ENCODE measurements at places on chromosomes 5 and 9.

DNA sequence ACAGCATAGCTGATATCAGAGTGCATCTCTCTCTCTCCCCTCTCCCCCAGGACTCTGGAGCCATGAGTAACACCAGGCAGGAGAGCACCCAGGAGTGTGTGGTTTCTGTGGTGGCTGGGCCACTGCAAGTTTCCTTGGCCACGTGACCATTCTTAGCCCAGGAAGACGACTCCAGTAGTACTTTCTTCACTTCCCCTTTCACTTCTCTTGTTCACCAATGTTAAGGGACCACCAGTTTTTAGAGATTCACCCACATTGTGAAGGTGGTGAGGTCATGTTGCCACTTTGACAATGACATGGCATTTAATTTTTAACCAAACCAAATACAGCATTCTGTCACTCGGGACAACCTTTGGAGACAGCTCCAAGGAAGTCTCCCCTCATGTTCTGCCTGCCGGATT is 17.9 kb upstream of the DAPK1 start:
- DNase-seq = no peak

- no peak for DNase-seq
Observed at GRCh38 chr9:89345476-89345875, 27.2 kb downstream of the SECISBP2 start.

DNA sequence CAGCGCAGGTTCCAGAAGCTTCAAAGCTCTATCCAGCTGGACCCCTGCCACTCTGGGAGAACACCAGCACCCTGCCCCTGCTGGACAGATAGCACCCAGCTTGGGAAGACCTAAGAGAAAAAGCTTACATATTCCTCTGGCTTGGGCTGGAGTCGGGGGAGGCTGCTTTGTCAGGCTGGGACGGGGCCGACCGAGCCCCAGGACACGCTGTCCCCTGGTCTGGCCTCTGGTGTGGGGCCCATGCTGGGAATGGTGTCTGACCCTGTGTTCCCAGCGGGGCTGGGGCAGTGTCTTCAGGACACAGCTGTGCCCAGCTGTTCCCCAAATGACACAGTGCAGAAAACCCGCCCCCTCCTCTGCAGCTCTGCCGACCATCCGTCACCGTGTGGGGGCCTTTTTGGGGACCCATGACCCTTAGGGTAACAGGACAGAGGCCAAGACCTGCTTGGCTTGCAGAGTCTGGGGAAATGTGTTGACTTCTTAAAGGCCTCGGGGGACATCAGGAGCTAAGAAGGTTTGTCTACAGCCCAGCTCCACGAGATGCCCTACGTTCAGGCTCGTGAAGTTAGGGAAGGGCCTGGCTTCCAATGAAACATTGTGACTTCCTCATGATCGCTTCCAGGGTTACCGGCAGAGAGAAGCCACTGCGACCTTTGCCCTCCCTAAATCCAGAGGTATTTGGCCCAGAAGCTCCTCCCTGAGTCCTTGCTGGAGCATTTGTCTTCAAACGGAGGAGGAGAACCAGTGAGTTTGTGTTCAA is 20.4 kb upstream of the SLC2A6 start:
- no peak for DNase-seq

GRCh38 chr9:73118898-73119554 is 32.6 kb upstream of the ANXA1 start:
- DNase-seq = no peak

DNA sequence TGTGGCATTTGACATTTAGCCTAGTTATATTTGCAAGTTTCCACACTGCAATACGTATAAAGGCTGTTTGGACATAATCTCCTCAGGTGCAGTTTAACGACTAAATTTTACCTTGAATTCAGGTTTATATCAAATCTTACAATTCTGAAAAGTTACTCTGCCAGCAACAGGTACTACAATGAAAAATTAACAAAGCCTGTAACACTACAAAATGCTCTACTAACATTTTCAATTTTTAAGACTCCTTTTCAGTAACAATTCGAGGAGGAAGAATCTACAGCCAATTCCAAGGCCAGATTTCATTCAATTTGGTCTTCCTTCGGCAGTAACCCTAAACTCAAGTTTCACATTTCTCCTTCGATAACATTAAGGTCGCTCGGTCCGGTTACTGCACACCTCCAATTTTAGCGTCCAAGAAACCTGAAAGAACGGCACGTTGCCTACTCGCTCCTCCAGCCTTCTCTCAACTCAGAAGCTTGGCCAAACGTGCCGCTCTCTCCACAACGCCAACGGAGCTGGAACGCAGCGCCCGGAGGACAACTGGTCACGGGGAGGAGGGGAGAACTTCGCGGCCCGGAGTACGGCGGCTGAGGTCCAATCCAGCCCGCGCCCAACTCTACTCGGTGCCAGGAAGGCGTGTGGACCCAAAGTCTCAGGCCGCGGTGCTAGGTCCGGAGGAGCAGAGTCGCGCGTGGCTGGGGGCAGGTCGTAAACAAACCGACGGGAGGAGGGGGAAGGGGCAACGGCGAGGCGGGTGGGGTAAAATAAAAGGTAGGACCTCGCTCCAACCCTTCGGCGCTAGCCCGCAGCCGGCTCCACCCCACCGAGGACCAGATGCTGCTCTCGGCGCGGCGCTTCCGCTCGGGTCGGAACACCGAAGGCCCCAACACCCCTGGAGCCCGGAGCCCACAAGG is 681 bp downstream of the FNIP1 start:
- DNase-seq = no peak

DNA sequence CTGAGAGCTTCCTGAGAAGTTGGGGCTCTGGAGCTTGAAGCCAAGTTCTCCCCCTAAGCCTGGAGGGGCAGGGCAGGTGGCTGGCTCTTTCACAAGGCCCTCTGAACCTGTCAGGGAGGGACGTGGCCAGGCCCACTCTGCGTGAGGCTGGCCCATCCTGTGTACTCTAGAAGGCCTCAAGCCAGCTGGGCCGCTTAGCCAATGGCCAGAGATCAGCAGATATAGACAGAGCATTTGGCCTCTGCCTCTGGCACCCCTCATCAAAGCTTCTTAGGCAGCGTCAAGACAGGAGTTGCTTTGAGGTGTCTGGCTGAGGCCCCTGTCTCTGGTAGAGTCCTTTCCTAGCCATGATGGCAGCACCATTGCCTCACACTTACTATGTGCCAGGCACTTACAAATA is 105.6 kb downstream of the FGF18 start:
- no peak for DNase-seq

DNA sequence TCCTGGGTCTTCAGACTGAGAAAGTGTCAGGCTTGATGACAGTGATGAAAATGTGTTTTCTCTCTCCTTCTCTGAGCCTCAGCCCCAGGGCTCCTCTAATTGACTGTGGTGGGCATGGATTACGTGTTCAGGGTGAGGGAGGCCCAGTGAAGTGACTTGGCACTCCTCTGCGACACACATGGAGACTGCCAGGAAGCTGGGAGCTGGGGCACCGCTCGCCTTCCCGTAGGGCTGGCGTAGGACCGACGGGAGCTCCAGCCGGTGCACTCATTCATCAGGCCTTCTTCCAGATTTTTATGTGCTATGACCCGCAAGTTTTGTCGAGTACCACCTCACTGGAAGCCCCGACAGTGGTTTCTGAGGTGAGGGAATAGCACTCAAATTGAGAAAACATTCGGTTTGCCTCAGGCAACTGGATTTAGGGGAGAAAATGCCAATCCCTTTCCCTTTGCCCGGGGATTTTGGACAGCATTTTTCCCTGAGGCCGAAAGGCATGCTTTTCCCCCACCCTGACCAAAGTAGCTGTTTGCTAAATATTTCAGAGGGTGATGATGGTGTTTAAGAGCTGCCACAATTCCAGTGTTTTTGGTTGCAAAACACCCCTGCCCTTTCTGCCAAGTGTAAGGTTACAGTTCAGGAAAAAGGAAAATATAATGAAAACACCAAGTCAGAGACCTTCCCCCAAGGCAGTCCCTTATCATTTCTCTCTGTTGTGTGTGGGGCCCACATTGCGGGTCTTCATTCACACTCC is 83.7 kb downstream of the PCSK5 start:
- no peak for DNase-seq

- no peak for DNase-seq
Observed at GRCh38 chr9:98271479-98271878, 16.0 kb upstream of the TBC1D2 start.

GRCh38 chr5:154937186-154937717 is 759 bp downstream of the GEMIN5 start:
- DNase-seq = no peak

DNA sequence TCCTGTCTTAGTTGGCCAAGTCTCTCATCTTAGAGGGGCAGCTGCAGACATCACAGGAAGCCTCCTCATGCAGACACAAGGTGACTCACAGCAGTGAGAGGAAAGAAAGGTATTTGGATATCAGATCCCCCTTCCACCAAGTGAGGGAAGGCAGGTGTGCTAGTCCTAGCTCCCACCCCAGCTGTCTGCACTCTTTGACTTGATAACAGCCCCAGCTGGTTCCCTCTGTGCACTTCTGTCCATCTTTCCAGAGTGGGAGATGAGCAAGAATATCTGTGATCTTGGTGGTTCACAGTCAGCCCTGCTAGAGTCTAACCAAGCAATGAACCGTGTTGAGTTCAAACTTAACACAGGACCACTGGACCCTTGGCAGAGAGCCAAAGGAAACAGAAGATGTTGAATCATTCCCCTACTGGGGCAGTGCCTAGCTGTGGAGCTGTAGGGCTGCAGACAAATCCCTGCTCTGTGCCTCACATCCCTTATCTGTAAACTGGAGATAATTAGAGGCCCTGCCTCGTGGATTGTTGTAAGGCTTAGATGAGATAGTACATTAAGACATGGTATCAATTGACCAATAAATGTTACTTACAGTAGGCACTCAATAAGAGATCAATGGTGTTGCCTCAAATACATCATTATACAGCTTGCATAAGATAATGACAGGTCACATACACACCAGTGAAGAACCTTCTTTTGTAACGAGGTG is 39.1 kb downstream of the SH3RF2 start:
- DNase-seq = peak; percentile 35

GRCh38 chr9:129759804-129760502 is 7.1 kb upstream of the PTGES start:
- no peak for DNase-seq

DNA sequence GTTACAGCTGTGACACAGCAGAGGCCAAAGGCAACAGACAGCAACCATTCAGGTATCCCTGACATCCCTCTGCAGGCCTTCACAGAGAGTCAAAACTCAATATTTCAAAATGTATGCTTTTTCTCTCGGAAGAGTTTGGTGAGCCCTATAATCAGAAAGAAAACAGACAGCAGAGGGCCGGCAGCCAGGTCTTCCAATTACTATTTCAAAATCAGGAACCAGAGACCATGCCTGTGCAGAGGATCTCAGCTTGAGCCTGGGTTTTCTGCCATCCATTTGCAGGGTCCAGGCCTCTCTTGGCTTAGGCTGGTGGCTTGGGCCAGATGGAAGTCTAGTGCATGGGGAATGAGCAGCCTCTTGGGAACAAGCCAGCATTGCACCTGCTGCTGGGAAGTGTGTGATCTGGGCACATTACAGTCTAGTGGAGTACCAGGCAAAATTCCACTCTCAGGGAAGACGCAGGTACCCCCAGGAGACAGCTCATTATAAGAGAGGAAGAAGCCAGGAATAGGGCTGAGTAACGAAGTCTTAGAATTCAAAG is 231.3 kb downstream of the ENC1 start:
- DNase-seq = no peak

DNA sequence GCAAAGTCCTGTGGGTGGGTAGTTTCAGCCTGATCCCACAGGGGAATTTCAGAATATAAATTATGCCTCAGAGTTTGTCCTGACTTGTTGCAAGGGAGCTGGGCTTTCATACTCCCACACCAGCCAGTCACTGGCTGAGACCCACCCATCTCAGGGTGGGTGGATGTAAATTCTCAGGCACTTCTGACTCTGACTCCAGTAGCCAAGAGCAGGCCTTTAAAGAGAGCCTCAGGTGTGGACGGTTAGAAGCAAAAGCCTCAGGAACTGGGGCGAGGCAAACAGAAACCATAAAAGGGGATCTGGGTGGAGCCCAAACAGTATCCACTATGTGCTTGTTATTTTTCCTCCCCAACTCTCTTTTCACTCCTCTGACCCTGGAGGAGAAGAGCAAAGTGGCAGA is 28.6 kb upstream of the FBXW11 start:
- no peak for DNase-seq

DNA sequence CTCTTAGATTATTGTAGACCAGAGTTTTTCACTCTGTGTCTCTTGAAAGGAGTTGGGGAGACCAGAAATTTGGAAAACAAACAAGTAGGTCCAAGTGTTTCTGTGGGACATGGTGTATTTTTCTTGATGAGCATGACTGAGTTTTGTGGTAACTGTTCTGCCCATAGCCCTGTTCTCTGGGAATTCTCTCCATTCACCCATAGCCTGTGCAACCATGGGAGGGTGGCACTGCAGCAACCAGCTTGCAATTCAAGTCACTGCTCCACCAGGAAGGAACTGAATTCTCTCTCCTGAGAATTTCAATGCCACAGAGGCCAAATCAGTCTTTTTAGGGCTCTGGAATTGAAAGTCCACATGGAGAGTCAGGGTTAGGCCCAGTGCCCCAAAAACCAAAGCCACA is 475.3 kb upstream of the TRPC7 start:
- DNase-seq = no peak

DNA sequence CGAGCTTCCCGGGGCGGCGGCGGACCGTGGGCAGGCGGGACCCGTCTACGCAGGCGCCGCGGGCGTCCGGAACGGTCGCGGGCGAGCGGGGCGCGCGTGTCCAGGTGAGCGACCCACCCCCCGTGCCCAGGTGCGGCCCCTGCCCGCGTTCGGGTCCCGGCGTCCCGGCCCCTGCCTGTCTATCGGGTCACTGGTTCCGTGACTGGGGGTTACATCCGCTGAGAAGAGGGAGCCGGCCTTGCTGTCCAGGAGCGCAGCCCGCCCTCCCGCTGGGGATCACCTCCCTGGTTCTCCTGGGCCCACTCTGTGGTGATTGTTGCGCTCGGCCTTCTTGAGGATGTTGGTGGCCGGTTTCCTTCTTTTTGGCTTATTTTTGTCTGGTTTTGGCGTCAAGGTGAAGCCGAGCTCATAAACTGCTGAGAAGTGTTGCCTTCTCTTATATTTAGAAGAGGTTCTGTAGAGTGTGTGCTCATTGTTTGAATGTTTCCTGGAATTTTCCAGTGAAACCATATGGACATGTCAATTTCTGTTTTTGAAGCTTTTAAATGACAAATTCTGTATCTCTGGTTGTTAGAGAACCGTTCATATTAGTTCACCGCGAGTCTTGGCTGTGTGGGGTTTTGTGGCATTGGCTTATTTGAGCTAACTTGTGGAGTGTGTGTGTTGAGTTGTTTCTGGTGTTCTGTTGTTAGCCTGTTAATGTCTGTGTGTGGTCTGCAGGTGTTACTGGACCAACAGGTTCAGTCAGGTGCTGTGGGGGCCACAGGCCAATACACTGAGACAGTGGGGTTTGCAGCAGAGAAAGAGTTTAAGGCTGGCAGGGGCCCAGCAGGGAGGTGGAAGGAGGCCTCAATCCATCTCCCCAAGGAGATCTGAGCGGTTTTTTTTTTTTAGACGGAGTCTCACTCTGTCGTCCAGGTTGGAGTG is 621 bp downstream of the CEP72 start:
- peak; percentile 8 for DNase-seq

GRCh38 chr5:179371121-179371510 is 25.9 kb upstream of the ADAMTS2 start:
- no peak for DNase-seq
